ENCODE measurements at places on chromosomes 16 and 17. TPM values are rescaled to one million over a fixed set of nuclear protein-coding genes. Genes with fewer than 3 reads are reported as not detected.

- no peak for DNase-seq
Observed at GRCh38 chr17:58005031-58005727, 1.9 kb downstream of the SRSF1 start.

DNA sequence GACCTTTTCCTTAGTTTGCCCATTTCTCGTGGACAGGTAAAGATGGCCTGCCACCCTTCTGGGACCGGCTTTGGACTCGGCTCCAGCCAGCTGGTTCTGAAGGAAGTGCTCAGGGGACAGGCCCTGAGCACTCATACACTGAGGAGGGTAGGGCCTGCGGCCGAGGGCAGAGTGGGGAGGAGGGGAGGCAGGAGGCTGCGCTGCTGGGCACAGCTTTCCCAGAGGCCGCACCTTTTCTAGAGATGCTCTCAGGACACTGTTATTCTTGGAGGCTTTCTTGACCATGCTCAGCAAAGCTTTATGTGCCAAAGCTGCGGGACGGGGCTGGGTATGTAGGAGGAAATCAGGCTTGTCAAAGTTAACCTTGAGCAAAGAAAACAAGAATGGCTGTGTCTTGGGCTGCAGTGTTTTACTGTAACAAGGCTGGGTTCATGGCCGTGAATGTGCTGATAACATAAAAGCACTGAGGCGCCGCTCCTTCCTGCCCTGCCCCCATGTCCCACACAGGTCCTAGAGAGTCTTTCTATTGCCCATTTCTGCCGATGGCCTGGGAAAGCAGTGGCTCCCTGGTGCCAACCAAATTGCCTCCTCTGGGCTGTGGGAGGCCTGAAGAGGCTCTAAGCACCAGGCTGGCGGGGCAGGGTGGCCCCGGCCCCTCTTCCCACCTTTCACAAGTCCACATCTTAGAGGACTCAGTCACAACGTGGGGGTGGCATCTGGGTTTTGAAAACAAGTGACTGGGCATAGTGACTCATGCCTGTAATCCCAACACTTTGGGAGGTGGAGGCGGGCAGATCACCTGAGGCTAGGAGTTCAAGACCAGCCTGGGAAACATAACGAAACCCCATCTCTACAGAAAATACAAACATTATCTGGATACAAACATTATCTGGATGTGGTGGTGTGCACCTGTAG, 22.3 kb upstream of the TIMP2 start:
- no peak for DNase-seq

DNA sequence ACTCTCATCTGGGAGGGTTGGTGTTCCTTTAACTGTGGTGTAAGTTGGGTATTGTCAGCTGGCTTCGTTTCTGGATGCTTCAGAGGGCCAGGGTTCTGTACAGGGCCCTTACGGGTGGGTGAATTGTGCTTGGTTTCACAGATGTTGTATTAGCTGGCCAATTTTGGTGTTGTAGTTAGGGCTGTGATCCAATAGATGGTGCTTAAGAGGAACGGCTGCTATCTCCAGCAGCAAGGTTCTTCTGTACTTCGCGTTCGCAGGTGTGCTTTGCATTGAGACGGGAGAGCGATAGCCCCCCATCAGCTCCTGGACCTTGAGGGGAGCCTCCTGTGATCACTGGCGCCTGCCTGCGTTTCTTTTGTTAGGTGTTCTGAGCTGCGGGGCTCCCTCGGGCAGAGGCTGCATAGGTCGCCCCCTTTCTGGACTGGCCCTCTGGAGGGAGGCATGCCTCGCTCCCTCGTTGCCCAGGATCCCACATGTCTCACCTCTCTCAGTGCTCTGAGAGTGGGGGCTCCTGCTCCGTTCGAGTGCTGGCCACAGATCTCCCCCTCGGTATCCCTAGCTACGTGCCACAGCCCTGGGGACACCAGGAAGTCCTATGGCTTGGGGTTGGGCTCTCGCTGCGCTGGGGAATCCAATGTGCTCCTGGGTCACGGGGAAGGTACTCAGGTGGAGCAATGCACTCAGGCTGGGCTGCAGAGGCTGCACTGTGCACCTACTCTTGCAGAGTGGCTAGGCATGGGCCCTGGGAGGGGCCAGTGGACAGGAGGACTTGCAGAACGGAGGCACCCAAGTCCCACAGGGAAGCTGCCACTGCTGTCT, 837 bp upstream of the PRDM7 start:
- no peak for DNase-seq

- DNase-seq: no peak
Observed at GRCh38 chr17:78125138-78125913, 3.2 kb downstream of the TMC6 start.

DNA sequence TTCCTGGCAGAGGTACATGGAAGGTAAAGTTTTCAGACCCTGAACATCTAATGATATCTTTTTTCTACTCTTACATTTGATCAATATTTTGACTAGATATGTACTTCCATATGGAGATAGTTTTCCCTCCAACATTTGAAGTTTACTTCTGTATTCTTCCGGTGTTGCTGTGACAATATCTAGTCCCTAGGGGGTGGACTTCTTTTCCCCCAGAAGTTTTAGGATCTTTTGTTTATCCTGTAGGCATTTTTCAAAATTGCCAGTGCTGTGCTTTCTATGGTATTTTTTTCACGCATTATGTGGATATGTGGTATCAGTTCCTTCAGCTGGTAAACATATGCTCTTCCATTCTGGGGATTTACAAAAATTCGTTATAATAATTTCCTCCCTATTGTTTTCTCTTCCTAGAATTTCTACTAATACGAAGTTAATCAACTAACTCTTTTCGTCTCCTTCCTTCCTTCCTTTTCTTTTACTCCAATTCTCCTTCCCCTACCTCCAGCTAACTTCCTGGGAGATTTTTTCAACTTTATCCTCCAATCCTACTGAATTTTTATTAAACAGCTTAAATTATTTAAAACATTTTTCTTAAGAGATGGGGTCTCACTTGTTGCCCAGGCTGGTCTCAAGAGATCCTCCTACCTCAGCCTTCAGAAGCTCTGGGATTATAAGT, 26.1 kb upstream of the ZNHIT3 start:
- DNase-seq: no peak

- no peak for DNase-seq
Observed at GRCh38 chr16:19503461-19504075, 18.3 kb downstream of the GDE1 start.

GRCh38 chr17:28043296-28043695, 819 bp downstream of the NLK start:
- no peak for DNase-seq

GRCh38 chr17:73684183-73684582, 39.9 kb upstream of the SDK2 start:
- no peak for DNase-seq

DNA sequence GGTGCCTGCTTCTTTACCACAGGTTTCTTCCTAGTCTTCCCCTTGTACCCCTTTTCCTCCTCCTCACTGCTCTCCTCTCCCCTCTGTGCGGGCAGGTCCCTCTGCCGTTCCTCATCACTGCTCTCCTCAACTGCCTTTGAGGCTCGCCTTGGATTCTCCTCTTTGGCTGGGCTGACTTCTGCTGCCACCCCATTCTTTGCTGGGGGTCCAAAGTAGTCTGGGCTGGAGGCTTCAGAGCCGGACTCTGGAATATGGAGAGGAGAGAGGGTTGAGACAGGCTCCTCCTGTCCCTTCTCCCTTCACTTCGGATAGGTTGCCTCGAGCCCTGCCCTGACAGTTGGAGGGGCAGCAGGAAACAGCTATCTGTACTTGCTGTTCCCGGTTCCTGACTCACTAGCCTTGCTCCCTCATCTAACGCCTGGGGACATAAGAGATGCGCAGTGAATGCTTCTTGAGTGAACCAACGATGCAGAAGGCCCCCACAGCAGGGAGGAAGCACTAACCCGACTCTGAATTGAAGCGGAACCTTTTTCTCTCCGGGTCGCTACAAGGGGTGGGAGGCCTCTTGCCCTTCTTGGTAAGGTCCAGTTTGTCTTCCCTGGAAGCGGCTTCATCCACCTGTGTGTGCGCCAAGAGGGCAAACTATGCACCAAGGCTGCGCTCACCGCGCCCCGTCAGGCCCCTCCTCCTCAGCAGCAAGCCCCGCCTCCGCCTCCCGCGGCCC, 655 bp downstream of the HIRIP3 start:
- no peak for DNase-seq

DNA sequence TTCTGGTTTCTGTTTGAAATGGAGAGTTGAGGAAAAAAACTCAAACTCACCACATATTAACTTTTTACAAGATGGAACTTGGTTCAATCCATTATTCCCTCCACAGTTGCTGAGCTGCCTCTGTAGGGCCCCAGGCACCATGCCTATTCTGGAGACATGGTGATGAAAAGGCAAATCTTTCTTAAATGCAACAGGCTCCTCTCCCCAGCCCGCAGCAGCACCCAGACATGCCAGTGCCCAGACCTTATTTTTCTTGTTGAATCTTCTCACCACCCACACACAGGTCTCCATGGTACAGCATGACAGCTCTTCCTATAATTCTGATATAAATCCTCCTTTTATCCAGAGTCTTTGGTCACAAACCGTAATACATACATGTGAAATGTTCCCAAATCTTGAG, 7.6 kb downstream of the CYTH1 start:
- no peak for DNase-seq

DNA sequence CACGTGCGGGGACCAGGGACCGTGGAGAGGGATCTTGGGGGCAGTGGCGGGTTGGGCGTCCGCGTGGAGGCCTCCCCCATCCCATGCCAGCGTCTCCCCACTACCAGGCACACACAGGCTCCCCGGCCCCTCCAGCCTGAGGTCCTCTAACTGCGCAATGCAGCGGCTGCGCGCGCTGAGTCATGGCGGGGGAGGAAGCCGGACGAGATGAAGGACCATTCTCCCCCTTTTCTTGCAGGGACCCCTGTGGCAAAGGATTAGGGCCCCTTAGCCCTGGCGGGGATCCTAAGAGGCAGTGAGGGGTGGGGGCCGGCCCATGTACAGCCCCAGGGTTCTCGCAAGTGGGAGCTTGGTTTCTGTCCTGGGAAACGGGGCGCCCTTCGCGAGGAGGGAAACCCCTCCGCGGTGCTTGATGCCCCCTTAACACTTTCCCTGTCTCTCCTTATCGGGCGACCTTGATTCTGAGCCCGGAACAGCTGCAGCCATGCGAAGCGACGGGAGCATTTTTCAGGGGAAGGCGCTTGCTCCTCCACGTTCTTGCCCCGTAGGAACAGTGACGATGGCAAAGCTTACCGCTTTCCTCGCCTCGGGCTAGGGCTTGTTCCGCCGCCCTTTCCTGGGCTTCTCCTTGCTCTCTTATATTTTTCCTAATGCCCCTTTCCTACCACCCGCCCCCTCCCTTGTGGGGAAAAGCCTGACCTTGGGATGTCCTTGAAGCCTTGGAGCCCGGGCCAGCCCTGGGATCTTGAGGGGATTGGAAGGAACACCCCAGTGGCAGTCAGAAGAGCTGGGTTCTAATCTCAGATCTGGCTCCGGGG, 592 bp downstream of the ALDOA start:
- DNase-seq: no peak

DNA sequence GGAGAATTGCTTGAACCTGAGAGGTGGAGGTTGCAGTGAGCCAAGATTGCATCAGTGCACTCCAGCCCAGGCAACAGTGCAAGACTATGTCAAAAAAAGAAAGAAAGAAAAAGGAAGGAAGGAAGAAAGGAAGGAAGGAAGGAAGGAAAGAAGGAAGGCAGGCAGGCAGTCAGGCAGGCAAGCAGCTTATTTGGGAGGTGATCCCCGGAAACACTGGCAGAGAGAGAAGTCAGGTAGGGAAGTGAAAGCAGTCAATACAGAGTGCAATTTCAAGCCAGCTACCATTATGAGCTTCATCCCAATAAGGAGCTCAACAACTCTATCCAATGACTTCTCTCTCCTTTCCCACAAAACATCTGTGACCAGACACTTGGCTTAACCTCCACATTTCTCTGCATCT, 83.0 kb upstream of the TBC1D3K start:
- no peak for DNase-seq

DNA sequence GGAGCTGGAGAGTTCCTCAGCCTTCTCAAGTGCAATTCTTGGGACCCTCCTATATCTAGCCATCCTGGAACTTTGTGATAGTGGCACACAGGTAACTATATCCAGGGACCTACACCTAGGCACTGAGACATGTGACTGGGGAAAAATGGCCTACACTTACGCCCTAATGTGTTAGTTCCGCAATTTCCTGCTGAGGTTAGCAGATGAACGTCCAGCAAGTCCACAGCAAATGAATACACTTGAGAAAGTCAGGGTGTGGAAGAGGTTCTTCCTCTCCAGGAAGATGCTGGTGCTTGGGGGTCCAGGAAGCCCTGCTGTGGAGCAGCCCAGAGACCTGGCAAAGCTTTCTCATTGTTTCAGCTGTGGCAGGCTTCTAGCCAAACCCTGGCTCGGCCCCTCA, 20.8 kb downstream of the PIK3R5 start:
- no peak for DNase-seq

DNA sequence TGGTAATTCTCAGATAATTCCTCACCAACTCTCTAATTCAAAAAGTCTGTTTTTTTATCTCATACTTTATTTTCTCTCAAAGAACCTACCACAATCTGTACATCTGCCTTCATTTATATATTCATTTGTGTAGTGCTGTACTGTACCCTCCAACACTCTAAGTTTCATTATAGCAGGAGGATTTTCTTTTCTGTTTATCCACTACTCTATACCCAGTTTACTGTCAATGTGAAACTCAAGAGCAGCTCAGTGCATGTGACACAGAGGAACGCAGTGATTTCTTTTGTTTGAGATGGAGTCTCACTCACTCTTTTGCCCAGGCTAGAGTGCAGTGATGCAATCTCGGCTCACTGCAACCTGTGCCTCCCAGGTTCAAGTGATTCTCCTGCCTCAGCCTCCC, 117.8 kb downstream of the ADAMTS18 start:
- DNase-seq: no peak

DNA sequence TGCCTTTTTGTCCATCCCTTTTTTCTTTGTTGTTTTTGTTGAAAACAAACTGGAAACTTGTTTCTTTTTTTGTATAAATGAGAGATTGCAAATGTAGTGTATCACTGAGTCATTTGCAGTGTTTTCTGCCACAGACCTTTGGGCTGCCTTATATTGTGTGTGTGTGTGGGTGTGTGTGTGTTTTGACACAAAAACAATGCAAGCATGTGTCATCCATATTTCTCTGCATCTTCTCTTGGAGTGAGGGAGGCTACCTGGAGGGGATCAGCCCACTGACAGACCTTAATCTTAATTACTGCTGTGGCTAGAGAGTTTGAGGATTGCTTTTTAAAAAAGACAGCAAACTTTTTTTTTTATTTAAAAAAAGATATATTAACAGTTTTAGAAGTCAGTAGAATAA, 4.9 kb downstream of the SOX9 start:
- DNase-seq: no peak

The TELO2 gene
- total RNA-seq: 23.1 TPM

The ABCA3 gene
- total RNA-seq: 36.3 TPM

The ZFHX3 gene
- 19.9 TPM for total RNA-seq

The XAF1 gene
- total RNA-seq: 13.3 TPM

The DCTPP1 gene
- 42.1 TPM for total RNA-seq

The DOC2B gene
- total RNA-seq: 38.1 TPM

Data from kidney epithelial cell (primary cell).